ENCODE measurements at places on chromosomes 6 and 20.

- no peak for DNase-seq
These were observed 231.0 kb upstream of the RAB32 start for GRCh38 chr6:146312608-146313007.

DNA sequence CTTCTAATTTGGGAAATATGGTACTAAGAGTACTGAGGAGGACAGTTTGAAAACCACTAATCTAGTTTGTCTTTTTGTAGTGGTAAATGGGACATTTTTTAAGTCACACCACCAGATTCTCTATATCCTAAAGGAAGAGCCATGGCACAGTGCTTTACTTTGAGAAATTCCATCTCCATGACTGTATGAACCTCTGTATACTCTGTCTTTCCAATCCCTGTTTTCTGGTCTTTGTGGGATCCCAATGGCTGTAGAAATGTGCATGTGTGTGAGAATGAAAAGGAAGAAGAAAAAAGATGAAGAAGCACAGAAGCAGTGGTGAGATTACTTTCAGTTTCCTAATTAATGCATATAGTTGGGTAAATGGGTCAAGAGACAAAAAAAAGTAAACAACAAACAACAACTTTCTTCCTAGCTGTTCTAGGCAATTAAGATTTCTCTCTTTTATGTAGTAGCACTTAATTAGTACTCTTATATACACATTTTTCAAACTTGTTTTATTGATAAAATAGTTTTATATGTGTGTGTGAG lies 141.2 kb upstream of the HCRTR2 start:
- no peak for DNase-seq

DNA sequence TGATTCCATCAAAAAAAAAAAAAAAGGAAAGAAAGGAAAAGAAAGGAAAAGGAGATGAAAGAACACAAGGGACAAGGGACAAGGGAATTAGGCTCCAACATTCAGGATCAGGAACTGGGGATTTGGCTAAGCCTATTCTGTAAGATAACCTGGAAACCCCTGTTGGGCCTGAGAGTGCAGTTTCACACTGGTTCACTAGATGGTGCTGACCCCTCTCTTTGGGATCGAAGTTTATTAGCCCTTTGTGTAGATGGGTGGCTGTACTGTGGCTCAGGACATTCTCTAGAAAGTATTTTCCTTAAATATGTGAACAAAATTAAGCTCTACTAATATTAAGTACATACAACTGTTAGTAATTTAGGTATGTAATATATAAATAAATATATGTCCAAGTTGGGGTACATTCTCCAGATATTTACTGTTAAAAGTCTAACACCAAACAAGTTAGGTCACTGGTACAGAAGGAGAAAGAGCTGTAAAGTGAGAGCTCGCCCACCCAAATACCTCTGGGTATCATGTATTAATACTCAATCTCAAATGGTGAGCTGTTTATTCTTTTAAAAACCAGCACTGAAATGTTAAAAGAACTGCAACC lies 6.3 kb downstream of the OR2A4 start:
- DNase-seq: peak; percentile 29

DNA sequence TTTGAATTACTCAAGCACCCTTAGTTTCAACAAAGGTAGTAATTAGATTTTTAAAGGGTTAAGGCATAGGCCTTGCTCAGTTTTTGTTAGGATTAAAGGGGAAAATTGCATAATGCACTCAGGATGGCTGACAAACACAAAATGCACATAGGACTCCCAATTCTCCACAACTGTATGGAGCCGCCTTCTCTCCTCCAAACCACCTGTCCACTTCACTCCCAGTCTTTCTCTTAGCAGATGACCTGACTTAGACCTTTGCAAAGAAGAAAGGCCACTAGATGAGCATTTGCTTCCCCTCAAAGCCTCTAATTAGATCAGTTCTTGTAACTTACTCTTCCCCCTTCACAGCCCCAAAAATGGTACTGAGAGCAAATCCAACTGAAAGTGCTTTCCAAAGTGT lies 20.1 kb downstream of the NSFL1C start:
- no peak for DNase-seq

GRCh38 chr6:100062621-100063020 lies 68.6 kb upstream of the MCHR2 start:
- DNase-seq: no peak

DNA sequence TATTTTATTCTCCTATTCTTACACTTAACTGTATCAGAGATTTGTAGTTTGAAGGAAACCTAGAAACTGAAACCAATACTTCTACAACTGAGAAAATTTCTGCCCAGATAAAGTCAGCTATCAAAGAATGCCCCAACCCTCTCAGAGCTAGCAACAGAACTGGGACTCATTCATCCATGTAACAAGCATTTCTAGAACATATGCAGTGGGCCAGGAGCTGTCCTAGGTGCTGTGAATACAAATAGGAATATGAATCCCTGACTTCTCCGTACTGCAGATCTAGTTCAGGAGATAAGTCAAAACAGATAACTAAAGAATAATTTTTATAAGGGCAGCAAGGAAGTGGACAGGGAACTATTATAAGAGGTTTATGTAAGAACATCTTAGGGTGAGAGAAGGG lies 654.1 kb upstream of the NOX3 start:
- no peak for DNase-seq

- no peak for DNase-seq
These were observed 134.9 kb upstream of the THBS2 start for GRCh38 chr6:169388395-169389166.

- no peak for DNase-seq
These were observed 6.0 kb downstream of the STMND1 start for GRCh38 chr6:17107863-17108262.

GRCh38 chr20:43189554-43190331 lies at the start of gene PTPRT:
TSS of gene PTPRT (minus strand) at chr20:43189906. CDS start at chr20:43189733, 173 bp downstream.
- no peak for DNase-seq

DNA sequence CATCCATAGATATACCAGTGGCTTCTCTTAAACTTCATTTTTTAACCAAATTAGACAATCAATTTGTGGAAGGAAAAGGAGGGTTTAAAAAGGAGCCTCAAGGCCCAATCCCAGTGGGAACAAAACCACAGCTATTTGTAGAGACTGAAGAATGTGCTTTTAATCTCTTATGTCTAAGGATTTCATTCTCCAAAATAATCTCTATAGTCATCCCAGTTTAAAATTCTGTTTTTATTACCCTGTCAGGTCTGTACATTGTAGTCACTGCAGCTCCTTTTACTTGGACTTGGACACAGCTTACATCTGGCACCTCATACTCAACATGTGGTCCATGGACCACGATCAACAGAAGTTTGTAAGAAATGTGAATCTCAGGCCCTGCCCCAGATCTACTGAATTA lies 152.1 kb upstream of the STMND1 start:
- DNase-seq: no peak

DNA sequence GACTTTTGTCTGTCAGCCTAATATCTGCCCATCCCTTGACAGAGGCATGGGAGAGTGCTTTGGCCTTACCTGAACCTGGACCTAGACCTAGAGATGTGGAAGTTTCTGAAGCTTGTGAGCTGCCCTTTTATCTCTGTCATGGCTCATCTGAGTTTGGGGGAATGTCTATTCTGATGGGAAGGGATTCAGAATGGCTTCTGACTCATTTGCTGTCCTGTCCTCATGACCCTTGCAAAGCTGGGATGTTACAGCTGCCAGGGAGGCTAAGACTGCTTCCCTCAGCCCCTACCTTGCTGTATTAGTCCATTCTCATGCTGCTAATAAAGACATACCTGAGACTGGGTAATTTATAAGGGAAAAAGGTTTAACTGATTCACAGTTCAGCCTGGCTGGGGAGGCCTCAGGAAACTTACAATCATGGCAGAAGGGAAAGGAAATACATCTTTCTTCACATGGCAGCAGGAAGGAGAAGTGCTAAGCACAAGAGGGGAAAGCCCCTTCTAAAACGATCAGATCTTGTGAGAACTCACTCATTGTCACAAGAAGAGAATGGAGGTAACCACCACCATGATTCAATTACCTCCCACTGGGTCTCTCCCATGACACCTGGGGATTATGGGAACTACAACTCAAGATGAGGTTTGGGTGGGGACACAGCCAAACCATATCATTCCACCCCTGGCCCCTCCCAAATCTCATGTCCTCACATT lies 252.2 kb downstream of the ERMARD start:
- DNase-seq: no peak

GRCh38 chr6:169843110-169843509 lies 91.7 kb downstream of the ERMARD start:
- DNase-seq: no peak

DNA sequence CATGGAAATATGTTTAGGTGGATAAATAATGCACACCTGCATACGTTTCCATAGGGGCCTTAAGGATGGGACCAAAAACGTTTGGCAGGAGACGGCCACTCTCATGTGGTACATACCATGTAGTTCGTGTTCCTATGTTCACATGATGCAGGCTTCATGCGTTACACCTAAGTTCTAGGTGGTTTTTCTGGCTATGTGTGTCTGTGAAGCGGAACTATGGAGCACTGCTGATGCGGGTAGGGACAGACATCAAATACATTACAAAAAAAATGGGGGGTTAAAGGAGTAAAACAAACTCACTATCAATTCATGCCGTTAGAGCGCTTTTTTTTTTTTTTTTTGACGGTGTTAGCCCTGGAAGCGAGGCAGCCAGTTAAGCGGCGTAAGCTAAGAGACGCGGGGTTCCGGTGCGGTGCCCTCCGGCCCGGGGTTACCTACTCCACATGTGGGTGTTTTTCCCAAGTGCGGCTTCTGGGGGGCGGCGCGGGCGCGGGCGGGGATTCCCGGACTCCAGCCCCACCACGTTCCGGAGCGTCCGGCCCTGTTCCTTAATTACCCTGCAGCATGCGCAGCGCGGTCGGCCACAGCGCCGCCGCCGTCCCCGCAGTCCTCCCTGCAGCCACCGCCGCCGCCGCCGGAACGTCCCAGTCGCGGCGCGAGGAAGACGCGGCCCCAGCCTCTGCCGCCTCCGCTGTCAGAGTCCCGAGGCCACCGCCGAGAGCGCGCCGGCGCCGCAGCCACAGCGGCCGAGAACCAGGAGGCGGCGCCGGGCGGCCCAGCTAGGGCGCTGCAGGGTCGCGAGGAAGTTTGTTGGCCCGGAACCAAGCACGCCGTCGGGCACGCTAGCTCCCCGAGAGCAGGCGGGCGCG lies 648 bp downstream of the COL19A1 start:
- peak; percentile 56 for DNase-seq

GRCh38 chr6:120785459-120786086 lies 548.7 kb downstream of the TBC1D32 start:
- DNase-seq: no peak

DNA sequence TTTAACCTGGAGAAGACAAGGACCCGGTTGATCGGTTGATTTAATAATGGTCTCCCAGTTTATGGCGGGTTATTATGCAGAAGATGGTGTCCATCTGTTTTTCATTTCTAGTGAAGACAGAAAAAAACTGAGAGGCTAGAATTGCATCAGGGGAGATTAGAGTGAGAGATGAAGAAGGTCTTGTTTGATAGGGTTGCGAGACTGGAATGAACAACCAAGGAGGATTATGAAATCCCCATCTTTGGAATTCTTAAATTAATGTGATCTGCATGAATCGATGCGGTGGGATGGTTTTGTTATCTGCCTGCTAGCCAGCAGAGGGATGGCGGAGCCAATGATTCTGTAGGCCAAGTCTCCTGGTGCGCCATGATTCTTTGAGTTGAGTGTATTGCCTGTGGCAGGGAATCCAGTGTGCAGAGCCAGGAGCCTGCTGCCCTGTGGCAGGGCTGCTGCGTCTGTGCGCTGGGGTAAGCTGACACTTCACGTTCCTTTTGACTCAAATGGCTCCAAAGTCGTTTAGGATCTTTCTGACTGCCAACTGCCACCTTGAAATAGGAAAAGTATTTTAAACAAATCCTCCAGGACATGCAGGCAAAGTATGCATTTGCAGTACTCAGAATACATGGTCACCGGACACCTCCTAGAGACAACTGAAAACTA lies 200.1 kb downstream of the CLIC5 start:
- no peak for DNase-seq

DNA sequence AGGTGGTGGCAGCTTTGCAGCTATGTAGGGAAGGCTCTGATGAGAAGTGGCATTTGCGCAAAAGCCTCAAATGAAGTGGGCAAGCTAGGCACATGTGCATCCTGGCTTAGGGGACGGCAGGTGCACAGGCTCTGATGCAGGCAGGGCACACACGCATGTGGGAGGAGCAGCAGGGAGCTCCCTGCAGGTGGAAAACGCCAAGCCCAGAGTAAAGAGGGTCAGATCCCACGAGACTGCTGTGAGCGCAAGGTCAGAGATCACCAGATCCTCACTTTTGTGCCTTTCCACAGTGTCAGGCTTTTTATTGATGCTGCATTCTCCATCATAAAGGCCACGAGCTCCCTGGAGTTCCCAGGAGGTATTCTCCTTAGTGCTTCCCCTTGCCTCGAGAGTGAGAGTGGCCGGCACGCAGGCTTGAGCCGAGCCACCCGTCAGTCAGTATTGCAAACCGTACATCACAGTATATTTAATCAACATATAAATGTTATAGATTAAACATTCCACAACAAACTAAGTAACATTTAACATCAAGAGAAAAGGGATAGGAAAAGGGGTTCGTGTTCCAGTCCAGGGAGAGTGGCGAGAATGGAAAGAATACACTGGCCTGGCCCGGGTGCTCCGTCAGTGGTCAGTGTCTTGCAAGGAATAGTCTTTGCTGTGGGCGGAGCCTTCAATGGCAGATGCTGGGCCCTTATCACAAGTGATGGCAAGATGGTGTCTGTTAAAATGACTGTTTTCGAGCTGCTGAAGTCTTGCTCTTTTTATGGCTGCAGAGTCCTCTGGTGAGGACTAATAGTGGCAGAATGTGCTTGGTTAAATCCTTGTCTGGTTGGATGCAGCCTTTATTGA lies 109.4 kb downstream of the SYNDIG1 start:
- DNase-seq: no peak

DNA sequence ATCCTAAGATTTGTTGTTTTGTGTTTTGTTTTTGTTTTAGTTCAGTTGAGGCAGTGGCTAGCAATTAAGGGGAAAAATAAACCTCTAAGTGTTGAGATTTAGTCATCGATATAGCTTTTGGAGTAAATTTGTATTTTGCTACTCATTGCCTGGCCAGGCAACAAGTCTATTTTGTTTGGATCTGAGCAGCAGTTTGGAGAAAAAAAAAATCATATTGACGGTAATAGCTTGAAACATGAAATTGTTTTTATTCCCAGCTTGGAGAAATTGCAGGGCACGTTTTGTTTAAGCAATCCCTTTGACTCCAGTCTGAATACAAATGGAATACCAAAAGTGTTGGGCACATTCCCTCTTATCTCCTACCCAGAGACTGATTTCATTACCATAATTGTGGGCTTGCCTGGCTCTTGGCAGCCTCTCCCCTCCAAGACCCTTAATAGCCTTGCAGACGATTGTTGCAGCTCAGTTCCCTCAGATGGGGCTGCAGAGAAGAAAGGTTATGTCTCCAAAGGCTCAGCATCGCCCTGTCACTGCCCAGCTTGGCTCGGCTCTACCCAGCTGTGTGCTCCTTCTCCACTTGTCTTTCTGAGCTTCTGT lies 56.0 kb downstream of the ISM1 start:
- DNase-seq: no peak

GRCh38 chr6:54706844-54707605 lies 139.5 kb upstream of the FAM83B start:
- DNase-seq: no peak

- DNase-seq: peak; percentile 51
These were observed 39.2 kb upstream of the TPD52L1 start for GRCh38 chr6:125114248-125114858.

GRCh38 chr6:163384510-163384909 lies 30.0 kb upstream of the QKI start:
- no peak for DNase-seq

- peak; percentile 26 for DNase-seq
These were observed 655.0 kb upstream of the HS3ST5 start for GRCh38 chr6:114997813-114998292.
